Cardiac muscle cell (in vitro differentiated cells and primary cell): ENCODE measurements at places on chromosomes 16 and 17.

GRCh38 chr16:68356249-68356918 lies 45.6 kb downstream of the PRMT7 start:
- no peak for DNase-seq

DNA sequence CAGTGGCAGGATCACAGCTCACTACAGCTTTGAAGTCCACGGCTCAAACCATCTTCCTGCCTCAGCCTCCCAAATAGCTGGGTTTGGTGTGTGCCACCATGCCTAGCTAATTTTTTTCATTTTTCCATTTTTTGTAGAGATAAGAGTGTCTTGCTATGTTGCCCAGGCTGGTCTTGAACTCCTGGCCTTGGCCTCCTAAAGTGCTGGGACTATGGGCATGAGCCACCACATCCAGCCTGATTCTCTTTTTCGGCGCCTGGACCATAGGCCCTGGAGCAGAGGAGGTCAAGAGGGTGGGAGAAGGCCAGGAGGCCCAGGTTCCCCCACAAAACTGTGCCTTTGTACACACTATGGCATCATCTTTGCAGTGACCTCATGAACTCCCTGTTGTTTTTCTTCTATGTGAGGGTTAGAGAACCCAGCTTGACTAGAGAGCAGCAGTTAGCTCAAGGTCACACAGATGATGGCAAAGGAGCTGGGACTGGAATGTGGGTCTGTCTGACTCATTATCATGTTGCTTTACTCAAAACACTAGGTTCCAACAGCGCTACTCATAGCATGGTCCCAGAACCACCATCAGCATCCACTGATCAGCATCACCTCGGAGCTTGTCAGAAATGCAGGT lies 16.3 kb downstream of the SCN4A start:
- DNase-seq: no peak

DNA sequence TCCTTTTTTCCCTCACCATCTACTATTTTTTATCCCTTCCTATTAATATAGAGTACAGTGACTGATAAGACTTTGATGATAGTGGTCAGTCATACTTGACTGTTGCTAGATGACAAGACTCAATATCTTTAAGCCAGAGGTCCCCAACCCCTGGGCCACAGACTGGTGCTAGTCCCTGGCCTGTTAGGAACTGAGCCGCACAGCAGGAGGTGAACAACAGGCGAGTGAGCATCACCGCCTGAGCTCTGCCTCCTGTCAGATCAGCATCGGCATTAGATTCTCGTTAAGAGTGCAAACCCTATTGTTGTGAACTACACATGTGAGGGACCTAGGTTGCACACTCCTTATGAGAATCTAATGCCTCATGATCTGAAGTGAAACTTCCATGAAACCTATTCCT lies 341.3 kb downstream of the BCAS3 start:
- DNase-seq: no peak

DNA sequence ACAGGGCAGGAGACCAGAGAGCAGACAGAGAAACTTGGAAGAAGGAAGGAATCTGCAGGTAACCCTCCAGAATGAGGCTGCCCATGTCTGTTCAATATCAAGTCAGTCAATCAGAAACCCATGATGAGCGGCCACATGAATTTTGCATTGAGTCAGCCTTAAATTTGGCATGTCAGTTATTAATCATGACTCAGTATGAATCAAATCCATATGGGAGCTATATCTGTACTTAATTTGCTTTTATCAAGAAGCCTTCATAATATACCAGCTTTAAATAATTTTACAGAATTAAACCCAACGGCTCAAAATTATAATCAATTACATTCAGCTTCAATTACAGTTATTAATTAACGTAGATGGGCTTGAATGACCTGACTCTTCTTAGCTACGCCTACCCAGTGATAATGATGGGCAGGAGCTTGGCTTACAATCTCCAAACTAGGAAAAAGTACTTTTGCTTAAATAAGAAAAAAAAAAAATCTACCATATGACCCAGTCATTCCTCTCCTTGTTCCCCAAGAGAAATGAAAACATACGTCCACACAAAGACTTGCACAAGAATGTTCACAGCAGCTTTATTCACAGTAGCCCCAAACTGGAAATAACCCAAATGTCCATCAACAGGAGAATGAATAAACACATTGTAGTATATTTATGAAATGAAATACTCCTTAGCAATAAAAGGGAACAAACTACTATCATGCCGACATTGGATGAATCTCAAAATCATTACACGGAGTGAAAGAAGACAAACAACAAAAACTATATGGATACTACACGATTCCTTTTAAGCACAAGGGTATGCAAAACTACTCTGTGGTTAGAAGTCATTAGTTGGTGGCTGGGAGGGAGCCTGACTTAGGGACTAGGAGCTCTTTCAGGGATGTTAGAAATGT lies 48.6 kb downstream of the SLC39A11 start:
- DNase-seq: peak; percentile 92

DNA sequence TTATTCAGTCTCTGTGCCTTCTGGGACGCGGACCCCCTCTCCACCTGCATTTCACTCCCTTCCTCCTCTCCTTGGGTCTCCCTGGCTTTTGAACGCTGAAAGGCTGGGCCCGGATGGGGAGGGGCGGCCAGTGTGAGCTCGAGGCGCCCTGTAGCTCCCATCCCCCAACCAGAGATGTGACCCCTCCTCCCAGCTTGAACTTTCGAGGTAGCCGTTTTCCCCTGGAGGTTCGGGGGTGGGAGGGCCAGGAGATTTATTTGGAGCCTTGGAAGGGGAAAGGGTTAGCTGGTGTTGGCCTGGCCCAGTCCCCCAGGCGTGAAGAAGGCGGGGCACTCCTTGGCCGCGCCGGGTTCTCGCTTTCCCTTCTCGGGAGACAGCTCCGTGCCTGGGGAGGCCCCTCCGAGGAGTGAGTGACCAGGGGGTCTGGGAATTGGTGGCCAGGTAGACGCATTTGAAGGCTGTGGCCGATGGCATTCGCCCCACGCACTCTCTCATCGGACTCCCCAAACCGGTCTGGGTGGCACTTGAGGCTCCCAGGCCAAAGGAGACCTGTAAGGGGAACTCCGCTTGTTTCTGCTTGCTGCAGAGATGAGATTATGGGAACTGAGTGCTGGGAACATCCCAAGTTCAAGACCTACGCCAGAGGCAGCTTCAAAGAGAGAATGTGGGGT lies 942 bp downstream of the LDAF1 start:
- DNase-seq: peak; percentile 54

- no peak for DNase-seq
Observed at GRCh38 chr16:73521499-73521898, 473.6 kb upstream of the ZFHX3 start.

DNA sequence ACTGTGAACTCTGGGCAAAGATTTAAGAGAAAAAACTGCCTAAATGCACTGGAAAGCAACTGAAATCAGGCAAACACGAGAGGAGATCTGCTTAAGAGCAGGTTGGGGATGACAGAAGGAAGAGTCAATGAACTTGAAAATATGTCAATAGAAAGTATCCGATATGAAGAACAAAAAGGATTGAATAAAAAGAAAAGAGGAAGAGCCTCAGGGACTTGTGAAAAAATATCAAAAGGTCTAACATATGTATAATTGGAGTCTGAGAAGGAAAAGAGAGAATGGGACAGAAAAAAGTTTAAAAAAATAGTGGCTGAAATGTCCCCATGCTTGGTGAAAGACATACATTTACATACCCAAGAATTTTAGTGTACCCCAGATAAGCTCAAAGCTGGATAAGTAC lies 195.5 kb downstream of the COPRS start:
- DNase-seq: peak; percentile 25

GRCh38 chr16:82753821-82754220 lies 127.1 kb downstream of the CDH13 start:
- DNase-seq: no peak

DNA sequence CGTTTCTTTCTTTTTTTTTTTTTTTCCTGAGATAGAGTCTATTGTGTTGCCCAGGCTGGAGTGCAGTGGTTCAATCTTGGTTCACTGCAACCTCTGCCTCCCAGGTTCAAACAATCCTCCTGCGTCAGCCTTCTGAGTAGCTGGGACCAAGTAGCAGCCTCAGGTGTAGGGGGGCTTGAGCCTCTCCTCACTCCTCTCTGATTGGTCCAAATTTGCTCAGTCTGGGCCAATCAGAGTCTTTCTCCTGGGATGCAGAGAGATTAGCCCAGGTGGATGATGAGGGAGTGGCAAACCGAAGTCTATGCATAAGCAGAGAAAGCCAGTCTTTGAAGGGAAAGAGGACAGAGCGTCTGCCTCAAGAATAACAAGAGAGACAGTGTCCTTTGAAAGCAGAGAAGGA lies 99.0 kb downstream of the BMERB1 start:
- no peak for DNase-seq

GRCh38 chr17:30316736-30317135 lies 17.1 kb downstream of the TMIGD1 start:
- no peak for DNase-seq

- no peak for DNase-seq
Observed at GRCh38 chr16:88103581-88104188, 152.5 kb downstream of the BANP start.

GRCh38 chr17:72204742-72205141 lies 83.9 kb downstream of the SOX9 start:
- DNase-seq: no peak

GRCh38 chr17:75131278-75132017 lies at the start of gene NT5C:
Gene NT5C, minus strand, starts transcription at chr17:75131742. Its CDS starts 35 bp downstream, at chr17:75131707.
- DNase-seq: peak; percentile 86

DNA sequence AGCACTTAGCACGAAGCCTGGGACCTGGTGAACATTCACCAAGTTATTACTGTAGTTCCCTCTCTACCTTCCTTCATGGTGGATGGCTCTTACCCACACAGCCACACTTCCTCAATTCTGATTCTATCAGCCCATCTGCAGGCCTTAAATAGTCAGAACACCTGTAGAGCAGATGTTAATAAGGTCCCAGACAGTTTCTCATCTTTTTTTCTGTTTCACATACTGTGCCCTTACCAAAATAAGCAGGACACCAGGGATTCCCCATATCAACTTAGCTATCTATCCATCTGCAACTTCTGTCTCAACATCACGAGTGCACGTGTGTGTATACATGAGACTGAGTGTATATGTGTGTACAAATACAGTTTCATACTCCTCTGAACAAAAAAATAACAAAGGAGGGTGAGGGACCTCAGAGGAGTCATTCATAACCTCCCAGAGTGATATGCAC lies 2.8 kb downstream of the RECQL5 start:
- no peak for DNase-seq

GRCh38 chr17:1005361-1005946 lies 8.5 kb downstream of the TIMM22 start:
- DNase-seq: peak; percentile 80

DNA sequence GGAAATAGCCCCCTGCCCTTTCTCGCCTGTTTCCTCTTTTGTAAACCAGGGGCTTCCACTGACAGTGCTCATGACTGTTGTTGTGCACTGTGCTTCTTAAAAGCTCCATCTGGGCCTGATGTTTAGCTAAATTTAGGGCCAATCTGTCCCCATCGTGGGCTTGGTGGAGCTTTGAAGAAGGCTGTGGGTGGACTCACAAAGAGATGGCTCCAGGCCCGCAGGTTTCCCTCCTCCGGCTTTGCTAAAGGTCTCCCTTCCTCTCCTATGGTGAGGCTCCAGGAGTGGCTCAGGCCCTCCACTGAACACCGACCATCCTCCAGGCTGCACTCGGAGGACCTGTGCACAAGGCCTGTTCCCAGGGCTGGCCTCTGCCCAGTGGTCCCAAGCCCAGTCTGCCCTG lies 30.2 kb upstream of the XPO6 start:
- DNase-seq: no peak

- DNase-seq: no peak
Observed at GRCh38 chr17:40645943-40646342, 1.7 kb downstream of the SMARCE1 start.

DNA sequence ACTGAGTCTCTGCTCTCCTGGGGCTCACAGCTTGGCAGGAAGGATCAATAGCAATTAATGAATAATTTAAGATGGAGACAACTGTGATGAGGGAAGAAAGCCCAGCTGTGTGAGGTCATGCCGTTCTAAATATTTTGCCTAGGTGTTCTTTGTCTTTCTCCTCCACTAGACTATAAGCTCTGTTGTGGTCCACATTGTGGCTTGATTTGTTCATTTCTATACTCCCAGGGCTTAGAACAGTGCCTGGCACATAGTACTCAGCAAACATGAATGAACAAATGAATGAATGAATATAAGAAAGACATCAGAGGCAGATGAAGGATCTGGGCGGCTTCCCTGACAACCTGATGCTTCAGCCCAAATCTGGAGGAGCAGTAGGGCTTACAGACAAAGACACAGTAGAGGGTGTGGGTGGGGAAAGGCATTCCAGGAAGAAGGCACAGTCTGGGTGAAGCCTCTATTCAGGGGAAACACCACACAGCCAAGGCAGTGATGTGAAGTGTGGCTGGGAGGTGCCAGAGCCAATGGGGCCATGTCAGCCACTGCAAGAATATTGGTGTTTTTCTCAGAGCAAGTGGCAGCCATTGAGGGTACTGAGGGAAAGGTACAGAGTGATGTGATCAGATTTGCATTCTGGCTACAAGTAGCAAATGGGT lies 8.3 kb downstream of the CDH13 start:
- no peak for DNase-seq

DNA sequence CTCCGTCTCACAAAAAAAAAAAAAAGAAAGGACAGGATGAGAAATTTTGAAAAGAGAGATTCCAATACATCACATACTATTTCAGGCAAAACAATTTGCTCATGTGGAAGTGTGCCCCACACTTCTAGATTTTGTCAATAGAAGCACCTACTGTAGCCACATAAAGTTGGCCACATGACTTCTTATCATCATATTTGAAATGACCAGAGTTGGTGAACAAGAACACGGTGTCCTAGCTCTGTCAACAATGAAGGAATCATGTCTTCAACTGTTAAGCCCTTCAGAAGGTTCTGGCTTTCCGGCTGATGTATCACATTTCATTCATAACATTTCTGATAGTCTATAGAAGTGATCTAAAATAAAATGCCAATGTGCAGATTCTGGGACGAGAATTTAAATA lies 534.5 kb downstream of the TMEM114 start:
- DNase-seq: no peak

GRCh38 chr17:57011491-57012015 lies 33.6 kb downstream of the SCPEP1 start:
- DNase-seq: no peak
